ENCODE measurements at places on chromosomes 1 and 21.

DNA sequence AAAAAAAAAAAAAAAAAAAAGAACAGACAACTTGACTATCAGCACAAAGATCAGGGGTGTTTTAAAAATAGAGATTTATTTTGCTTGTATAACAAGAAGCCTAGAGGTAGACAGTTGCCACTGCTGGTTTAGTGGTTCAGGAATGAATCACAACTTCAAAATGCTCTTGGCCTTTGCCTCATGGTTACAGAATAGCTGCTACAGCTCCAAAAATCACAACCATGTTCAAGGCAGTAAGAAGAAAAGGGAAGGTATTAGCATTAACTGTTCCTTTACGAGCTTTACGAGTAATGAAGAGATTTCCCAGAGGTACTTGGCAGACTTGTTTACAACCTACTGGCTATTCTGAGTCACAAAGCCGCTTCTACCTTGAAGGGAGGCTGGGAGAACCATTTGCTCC lies 52.5 kb upstream of the PPM1J start:
- DNase-seq = no peak

- DNase-seq = no peak
Measured at GRCh38 chr1:25066256-25066655, 136.2 kb upstream of the RUNX3 start.

- DNase-seq = no peak
Measured at GRCh38 chr21:37130971-37131370, 57.9 kb downstream of the TTC3 start.

DNA sequence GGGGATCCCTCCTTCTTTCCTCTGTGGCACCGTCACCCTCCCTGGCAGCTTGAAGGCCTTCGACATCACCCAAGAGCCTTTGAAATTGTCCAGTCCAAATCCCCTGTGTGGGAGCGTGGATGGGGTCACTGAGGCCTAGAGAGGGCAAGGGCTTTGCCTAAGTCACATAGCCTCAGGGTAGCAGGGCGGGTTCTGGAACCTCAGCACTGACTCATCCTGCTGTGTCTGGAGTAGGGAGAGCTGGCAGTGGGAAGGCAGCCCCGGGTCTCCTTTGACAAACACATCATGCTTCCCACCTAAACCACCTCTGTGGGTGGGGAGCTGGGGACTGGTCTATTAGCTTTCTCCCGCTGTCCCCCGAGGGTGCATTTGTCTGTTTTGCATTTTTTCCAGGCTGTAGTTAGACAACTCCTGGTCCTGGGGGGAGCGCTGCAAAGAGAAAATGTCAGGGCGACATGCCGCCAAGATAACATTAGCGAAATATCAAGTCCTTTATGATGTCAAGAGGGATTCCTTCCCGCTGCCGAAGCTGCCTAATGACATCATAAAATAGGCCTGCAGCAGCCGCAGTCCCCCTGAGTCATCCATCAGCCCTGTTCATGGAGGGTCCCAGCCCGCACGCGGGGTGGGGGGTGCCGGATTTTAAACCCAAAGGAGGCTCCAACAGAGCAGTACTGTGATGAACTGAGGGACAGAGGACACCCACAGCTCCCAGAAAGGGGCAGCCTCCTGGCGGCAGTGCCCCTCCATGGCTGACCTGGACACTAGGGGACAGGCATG lies 77.0 kb upstream of the POU3F1 start:
- DNase-seq = no peak

All from suppressor macrophage treated with lipopolysaccharide for 4 hours (primary cell).